ENCODE measurements at places on chromosomes 11 and 22. TPM values are rescaled to one million over a fixed set of nuclear protein-coding genes. Genes with fewer than 3 reads are reported as not detected.

DNA sequence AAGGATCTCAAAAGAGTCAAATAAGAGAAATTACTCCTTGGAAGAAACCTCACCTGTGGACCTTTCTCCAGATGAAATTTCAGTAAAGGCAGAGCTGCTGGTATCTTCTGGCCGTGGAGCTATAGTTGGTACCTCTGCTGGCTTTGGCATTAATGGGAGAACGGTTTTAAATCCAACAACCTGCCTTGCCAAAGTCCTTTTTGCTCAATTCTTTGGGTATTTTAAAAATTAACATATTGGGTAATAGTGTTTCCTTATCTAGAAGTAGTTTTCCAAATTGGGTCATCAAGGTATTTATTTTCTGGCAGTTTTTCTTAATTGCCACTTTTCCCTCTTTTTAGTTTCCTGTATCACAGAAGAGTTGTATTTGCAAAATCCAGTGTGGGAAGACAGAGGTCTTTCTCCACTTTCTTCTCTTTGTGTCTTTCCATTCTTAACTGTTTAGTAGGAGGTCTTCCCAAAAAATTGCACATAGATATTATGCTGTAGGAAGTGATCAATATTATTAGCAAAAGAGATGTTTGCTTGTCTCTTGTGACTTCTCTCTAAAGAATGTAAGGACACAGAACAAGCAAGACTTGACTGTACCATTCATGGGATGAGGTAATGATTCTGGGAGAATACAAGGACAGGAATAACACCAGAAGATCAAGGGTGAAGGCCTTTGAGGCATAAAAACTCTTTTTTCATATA is at the start of gene SAA4:
SAA4 (minus strand) TSS at position 139 of the 693 bp plus-strand sequence. CDS start 876 bp downstream, outside the sequence.
- no peak for ATAC-seq

The ARHGAP1 gene
- 105 TPM for total RNA-seq

GRCh38 chr11:83156996-83157593 is at the start of gene PCF11:
PCF11 (plus strand) TSS chr11:83157131; CDS start chr11:83157440, 309 bp downstream.
- ATAC-seq = peak; percentile 8

- ATAC-seq = no peak
These were observed 12.4 kb upstream of the NAP1L4 start for GRCh38 chr11:3004481-3004880.

- ATAC-seq = no peak
These were observed 32.6 kb downstream of the TCIRG1 start for GRCh38 chr11:68071281-68072048.

DNA sequence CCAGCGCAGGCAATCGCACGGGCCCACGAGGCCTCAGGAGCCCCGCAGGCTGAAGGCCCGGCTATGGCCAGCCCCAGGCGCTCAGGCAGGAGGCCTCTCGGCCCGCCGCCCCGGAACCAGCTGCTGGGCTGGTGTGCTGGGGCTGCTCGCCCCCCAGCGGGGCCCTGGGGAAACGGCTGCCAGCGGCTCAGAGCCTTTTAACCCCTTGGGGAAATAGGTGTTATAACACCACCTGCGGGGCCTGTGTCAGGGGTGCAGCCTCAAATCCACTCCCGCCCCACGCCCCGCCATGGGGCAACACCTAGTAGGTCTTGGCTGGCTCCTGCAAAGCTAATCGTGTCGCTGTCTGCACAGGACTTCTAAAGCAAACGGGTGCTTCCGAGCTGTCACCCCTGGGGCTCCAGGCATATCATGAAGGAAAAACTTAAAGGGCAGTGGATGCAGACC is 237.4 kb downstream of the TTC28 start:
- peak; percentile 81 for ATAC-seq

- no peak for ATAC-seq
These were observed 5.6 kb downstream of the PNPLA5 start for GRCh38 chr22:43886231-43886630.

The ATP5MG gene
- 79.4 TPM for total RNA-seq

GRCh38 chr11:9672918-9673317 is 9.0 kb downstream of the SWAP70 start:
- ATAC-seq = no peak

The MAPK12 gene
- 10.1 TPM for total RNA-seq

- ATAC-seq = peak; percentile 88
These were observed 244.7 kb downstream of the ETS1 start for GRCh38 chr11:128342511-128343134.

DNA sequence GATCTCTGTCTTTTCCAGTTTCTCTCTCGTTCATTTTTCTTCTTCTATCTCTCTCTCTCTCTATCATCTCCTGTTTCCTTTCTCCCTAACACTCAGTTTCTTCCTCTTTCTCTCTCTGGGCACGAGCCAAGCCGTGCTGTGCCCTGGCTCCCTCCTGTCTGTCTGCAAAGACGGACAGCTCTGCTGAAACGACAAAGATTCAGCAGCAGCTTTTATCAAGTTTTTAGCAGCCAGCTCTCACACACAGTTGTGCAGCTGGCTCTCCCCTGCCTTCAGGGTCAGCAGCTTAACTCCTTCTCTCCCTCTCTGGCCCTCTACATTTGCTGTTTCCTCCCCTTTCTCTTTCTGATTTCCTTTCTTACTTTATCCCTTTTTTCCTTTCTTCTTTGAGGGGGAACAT is 352.0 kb upstream of the MPPED2 start:
- ATAC-seq = no peak

The SLC22A9 gene
- total RNA-seq = not detected

GRCh38 chr22:19396561-19396933 is 35.0 kb downstream of the HIRA start:
- ATAC-seq = no peak

- peak; percentile 88 for ATAC-seq
These were observed 19.8 kb upstream of the PLET1 start for GRCh38 chr11:112280268-112281126.

GRCh38 chr11:71562120-71562519 is 3.2 kb upstream of the KRTAP5-10 start:
- no peak for ATAC-seq

GRCh38 chr11:2992997-2993325 is 832 bp upstream of the NAP1L4 start:
- ATAC-seq = no peak

GRCh38 chr11:396511-396947 is 2.5 kb downstream of the PKP3 start:
- no peak for ATAC-seq

GRCh38 chr11:66020618-66021357 is 5.5 kb downstream of the CATSPER1 start:
- ATAC-seq = no peak

The GLYAT gene
- total RNA-seq = 1.1 TPM

The SCGB1D2 gene
- 9.3 TPM for total RNA-seq

DNA sequence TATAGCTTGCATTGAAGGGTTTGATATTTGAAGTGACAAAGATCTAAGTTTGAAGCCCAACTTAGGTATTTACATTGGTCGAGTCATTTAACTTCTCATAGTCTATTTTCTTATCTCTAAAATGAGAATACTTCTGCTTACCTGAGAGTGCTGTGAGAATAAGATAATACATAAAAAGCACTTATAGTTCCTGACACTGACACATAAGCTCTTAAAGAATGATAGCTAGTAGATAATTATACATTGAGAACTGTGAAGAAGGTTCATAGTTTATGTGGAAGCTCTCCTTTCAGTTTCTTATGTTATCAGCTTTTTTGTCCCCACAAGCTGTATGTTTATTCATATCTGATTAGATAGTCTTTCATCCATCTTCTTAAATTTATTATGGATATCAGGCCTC is 4.8 kb downstream of the PPME1 start:
- no peak for ATAC-seq

Measured in gastroesophageal sphincter (tissue), 4 donors.